Smooth muscle cell of the umbilical artery (primary cell): ENCODE measurements at places on chromosomes 1 and 21. TPM values are rescaled to one million over a fixed set of nuclear protein-coding genes. Genes with fewer than 3 reads are reported as not detected.

SOX13 gene
- 1.5 and 3.0 TPM in 2 replicates for total RNA-seq

CELSR2 gene
- total RNA-seq: 3.0 and 4.5 TPM in 2 replicates

HUNK gene
- total RNA-seq: not detected in 2 replicates

C1orf115 gene
- 0.28 and 0.30 TPM in 2 replicates for total RNA-seq

KRTAP22-2 gene
- not detected in 2 replicates for total RNA-seq

OR2T10 gene
- not detected in 2 replicates for total RNA-seq

TOR1AIP1 gene
- 52.9 and 58.5 TPM in 2 replicates for total RNA-seq

NIPAL3 gene
- total RNA-seq: 55.5 and 67.4 TPM in 2 replicates

GPR157 gene
- 3.6 and 4.7 TPM in 2 replicates for total RNA-seq

ECM1 gene
- total RNA-seq: 5.3 and 15.8 TPM in 2 replicates

TCHH gene
- total RNA-seq: not detected in 2 replicates

UTP11 gene
- 35.9 and 50.8 TPM in 2 replicates for total RNA-seq

CLCNKB gene
- total RNA-seq: 0.09 and 0.30 TPM in 2 replicates
